Caki2 (cell line): ENCODE measurements at places on chromosomes 2 and 18.
A peak's percentile ranks its signal among the peaks of the same experiment; 100 is the strongest.

- no peak for DNase-seq
These were observed 18.0 kb downstream of the MARCHF4 start for GRCh38 chr2:216354306-216354705.

GRCh38 chr2:213980883-213981282, 430.0 kb upstream of the VWC2L start:
- no peak for DNase-seq

DNA sequence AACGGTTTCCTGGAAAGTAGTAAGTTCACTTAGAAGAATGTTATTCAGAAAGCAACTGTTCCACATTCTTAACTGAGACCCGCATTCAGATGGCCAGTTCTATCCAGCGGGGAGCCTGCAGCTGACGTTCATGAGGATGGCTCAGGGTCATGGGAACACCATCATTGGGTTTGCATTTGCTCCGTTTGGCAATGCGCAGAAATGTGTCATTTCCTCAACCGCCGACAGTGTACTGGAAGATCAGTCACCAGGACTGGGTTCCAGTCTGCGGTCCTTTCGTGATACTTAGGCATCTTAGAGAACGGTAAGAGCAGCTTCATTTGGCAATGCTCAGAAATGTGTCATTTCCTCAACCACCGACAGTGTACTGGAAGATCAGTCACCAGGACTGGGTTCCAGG, 104.0 kb downstream of the DNER start:
- no peak for DNase-seq

DNA sequence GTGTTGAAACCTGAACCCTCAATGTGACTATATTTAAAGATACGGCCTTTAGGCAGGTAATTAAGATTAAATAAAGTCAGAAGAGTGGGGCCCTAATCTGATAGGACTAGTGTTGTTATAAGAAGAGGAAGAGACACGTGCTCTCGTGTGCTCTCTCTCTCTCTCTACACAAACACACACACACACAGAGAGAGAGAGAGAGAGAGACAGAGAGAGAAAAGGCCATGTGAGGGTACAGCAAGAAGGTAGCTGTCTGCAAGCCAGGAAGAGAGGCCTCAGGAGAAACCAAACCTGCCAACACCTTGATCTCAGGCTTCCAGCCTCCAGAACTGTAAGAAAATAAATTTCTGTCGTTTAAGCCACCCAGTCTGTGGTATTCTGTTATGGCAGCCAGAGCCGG, 106.7 kb downstream of the FTCDNL1 start:
- no peak for DNase-seq

DNA sequence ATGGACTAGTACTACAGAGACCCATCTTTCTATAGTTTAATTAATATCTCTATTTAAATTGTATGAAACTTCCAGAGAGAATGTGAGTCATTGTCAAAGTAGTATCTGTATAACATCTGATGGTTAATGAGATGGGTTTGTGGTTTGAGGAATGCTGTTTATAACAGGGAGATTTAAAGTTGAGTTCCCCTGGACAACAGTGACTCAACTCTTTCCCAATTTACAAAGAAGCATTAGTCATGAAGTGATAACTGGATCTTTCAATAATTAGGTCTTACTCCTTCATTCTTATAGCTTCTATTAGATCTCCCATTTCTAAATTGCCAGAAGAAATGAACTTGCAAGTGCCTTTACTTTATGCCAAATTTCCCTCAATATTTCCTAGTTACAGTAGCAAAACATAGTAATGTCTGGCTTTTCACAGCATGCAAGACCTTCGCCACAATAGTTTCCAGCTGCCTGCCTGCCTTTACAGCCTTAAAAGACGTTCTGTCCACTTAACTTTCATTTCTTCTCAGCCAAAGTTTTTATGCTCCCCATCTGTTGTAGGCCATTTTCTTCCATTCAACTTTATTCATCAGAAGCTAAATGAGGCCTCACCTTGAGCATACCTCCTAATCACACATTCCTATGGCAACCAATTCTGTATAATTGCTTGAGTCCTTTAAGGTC, 47.7 kb upstream of the WDR75 start:
- peak; percentile 57 for DNase-seq

DNA sequence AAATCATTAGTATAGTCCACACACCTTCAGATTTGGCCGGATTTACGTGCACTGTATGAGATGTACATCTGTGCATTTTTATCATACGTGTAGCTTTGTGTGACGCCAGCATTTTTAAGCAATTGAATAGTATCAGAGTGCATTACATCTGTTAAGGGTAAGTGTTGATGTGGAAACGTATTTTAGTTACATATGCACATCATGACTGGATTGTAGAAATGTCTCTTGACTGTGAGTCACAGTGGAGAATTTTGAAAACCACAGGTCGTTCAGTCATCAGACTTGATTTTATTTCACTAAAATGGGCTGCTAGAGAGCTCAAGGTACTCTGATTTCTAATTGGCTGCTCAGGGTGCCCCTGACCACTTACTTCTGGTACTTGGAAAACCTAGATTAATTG, 5.4 kb upstream of the GPBAR1 start:
- DNase-seq: no peak

GRCh38 chr2:28168376-28168775, 224.3 kb upstream of the FOSL2 start:
- DNase-seq: no peak

GRCh38 chr2:127626917-127627739, 18.8 kb upstream of the GPR17 start:
- DNase-seq: no peak

GRCh38 chr2:213740453-213740852, 456.2 kb downstream of the SPAG16 start:
- no peak for DNase-seq

DNA sequence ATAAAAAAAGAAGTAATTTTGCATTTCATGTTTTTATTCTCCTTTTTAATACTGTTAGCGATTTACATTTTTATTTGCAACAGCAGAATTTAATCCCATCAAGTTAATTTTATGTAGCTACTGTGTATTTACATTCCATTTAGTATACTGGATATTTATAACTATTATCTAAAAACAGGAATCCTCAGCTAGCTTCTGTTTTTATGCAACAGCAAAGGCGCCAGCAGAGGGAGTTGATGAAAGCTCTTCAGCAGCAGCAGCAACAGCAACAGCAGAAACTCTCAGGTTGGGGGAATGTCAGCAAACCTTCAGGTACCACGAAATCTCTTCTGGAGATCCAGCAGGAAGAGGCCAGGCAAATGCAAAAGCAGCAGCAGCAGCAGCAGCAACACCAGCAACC, 26.2 kb upstream of the SNORC start:
- DNase-seq: no peak

GRCh38 chr2:60962528-60962927, 55.0 kb upstream of the PEX13 start:
- DNase-seq: no peak

DNA sequence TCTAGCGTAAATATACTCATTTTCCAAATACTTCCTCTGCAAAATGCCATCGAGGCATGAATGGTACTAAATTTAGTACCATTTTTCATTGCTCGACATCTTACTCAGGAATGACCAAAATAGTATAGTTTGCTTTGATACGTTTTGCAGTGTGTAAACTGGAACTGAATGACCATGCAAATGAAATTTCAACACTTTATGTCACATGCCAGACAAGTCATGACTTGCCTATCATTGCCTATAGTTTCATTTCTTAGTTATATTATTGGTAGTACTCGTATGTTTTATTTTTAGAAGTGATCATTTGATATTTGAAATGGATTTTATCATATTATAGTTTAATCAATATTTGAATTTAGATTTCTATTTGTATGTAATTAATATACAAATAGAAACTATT, 9.1 kb downstream of the MSTN start:
- no peak for DNase-seq

GRCh38 chr2:44429034-44429433, 67.3 kb downstream of the CAMKMT start:
- no peak for DNase-seq

DNA sequence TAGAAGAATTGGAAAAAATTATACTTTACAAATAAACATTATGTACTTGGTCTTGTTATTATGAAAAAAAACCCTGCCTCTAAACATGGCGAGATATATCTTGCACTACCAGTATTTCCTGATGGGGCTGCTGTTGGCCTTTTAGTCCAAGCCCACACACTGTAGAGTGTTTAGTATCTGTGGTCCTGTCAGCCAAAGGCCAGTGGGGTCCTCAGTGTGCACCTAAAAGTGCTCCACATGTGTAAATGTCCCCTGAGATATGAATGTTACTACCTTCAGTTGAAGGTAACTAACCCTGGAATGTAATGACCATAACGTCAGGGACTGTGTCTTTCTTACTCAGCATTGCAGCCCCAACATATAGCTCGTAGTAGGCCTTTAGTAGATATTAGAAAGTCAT, 71.1 kb upstream of the HK2 start:
- DNase-seq: no peak

- DNase-seq: no peak
These were observed 87.0 kb downstream of the SPHKAP start for GRCh38 chr2:228094377-228094921.

DNA sequence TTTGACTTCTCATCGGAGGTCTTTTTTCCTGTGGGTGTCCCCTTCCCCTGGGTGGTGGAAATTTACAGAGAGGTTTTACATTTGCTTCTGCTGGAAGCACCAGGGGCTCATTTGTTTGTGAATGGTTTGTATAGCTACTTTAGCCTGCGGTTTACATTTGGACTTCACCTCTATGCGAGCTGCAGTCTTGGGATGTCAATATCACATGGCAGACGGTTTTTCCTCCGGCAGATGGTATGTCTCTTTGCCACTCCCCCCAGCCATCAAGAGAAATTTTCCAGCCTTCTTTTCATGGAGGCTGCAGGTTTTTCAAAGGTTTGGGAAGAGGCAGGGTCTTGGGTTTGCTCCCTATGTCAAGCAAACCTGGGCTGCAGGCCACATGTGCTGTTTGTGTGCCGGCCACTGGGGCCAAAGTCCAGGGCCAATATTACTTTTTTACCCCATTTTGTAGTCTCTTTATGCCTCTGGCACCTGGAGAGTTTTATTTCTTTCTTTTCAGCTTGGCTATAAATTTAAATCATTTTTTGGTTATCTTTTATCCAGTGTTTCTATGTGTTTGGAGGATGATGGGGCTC, 23.9 kb upstream of the BOD1L2 start:
- DNase-seq: no peak

DNA sequence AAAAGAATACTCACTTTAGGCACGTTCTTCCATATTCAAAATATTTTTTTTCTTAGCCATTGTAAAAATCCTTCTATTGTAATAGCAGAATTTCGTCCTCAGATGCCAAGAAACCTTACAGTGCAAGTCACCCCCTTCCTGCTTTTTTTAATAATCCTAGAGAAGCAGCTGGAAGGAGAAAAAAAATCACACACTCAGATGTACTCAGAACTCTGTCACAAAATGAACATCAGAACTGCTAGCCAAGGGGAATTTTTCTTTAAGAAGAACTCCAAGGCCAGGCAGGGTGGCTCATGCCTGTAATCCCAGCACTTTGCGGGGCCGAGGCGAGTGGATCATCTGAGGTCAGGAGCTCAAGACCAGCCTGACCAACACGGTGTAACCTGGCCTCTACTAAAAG, 127.3 kb upstream of the SPATS2L start:
- DNase-seq: no peak

DNA sequence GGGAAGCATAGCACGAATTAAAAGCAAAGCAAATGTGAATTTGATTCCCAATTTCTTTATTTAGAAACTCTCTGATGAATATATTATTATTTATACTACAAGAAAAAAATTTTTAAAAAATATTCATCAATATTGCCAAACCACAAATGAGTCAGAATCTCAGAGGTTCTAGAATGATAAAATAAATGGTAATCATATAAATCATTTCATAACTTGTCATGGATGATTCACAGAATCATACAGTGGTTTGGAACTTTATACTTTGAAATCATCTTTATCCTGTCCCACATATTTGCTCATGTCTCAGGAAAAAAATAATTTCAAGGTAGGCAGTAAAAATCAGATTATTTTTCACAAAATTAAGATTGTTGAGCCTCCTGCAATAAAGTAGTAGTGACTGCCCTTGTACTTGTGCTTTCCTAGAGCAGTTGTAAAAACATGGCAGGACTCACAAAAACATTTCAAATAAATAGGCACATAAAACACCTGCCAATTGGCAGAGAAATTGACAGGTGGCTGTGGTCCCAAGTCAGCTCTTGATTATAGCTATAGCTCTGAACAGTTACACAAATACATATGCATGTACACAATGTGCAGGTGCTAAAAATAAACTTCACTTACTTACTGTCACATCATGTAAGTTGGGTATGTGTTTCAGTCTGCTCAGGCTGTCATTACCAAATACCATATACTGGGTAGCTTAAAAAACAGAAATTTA, 273.9 kb upstream of the SESTD1 start:
- DNase-seq: no peak

DNA sequence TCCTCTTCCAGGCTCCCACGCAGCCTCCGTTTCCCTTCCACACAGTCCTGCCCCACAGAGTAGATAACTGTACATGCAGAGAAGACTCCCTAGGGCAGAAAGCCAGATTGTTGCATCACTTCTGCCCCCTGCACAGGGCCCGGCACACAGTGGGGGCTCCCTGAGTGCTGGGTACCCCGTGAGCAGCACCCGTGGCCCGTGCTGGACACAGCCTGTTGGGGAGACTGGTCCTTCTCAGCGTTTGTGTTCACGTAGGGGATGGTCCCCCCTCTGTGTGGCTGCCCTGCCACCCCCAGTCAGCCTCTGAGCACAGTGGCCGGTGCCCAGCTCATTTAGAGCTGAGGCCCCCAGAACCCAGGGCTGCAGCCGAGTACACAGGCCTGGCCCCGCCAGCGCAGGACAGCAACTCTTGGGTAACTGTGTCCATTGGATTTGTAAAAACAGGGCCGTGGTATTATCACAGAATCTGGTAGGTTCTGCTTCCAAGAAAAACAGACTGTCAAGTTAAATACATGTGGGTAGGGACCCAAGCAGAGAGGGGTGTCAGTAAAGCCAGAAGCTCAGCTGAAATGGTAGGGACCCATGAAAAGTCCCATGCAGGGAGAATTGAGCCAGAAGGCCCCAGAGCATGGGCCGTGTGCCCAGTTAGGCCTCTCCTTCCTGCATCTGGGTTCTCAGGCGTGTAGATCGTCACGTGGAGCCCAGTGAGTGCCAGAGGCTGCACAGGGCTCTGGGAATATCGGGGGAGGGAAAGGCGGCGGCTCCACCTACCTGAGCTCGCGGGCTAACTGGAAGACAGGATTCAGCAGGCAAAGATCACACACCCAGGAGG, 257.3 kb downstream of the ATAD2B start:
- DNase-seq: peak; percentile 86
